ENCODE measurements at places on chromosomes 16 and 17.

DNA sequence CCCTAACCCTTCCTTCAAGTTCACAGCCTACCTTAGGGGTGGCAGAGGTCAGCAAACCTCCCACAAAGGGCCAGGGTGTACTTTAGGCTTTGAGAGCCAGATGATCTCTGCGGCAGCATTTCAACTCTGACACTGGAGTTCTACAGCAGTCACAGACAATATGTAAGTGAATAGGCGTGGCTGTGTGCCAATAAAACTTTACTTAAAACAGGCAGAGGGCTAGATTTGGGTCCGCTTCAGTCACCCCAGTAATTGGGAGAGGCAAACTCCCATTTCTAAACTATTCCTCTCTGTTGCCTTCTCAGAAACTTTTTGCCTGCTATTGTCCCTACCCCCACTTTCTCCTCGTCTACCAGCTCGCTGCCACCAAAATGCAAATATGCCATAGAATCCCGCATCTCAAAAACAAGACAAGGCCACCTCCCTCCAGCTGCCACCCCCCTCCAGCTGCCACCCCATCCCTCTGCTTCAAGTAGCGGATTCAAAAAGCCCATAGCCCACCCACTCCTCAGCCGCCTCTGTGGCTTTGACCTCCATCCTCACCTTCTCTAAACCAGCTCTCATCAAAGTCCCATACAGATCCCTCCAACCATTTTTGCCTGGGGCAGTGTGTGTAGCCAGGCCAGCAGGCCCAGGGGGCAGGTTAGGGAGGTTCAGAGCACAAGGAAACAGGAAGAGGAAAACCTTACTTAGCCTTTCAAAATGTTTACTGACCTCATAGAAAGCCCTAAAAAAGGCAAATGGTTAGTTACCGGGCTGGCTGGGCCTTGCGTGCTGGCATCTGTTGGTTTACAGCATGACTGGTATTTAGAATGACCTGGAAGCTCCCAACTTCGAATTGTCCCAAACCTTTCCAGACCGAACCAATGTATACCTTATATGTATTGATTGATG, 19.9 kb upstream of the DNAH17 start:
- no peak overlapping the region for H3K27ac ChIP-seq
- H3K27me3 ChIP-seq, result no peaks in the 10 kb centered on the region
- peaks cover 5% of the 10 kb centered on the region for H3K4me1 ChIP-seq
- H3K36me3 ChIP-seq, result no peaks in the 10 kb centered on the region
- no peak for DNase-seq

DNA sequence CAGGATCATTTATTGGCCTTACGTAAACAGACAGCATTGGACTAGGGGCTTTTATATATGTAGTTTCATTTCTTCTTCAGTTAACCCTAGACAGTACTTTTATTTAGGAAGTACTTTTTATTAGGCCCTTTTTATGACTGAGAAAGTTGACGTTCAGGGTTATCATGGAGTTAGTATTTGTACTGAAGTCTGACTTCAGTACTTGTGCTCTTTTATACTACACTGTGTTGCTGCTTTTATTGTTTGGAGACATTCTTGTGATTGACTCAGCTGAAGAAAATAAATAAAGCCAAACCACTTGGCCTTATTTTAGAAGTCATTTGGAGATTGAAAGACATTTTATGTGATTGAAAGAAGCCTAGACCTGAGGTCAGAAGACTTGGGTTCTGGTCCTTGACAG, 6.9 kb downstream of the LIG3 start:
- no peak overlapping the region for H3K4me3 ChIP-seq
- peaks cover 31% of the 10 kb centered on the region for H3K36me3 ChIP-seq
- no peak for DNase-seq

GRCh38 chr17:38875477-38876075, 5.7 kb downstream of the LASP1 start:
- no peaks in the 10 kb centered on the region for H3K4me1 ChIP-seq
- DNase-seq, result no peak
- no peaks in the 10 kb centered on the region for H3K27me3 ChIP-seq
- no peak overlapping the region for H3K4me3 ChIP-seq
- H3K36me3 ChIP-seq, result no peaks in the 10 kb centered on the region

DNA sequence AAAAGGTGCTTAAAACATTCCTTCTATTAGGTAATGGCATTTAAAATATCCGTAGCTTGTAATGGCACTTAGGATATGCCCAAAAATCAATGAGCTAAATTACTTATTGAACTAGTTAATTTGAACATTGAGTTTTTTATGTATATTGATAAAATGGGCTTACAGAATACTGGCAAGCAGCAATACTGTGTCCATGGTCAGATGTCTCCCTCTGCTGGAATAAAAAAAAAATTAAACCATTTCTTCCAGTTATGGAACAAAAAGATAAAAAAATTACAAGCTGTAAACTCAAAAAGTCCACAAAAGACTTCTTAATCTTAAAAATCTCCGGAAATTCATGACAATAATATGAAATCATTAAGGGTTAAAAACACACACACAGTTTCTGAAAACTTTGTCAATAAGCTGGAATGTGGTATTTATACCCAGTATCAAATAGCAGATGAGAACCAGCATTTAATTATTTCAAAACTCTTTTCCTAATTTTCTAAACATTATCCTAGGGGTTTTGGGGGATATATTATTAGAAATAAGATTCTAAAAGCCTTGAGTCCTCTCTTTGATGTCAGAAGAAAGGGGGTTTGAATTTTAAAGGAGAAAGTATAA, 21.5 kb upstream of the PSMD7 start:
- no peaks in the 10 kb centered on the region for H3K27me3 ChIP-seq
- no peaks in the 10 kb centered on the region for H3K36me3 ChIP-seq
- H3K27ac ChIP-seq, result no peak overlapping the region
- no peak overlapping the region for H3K4me3 ChIP-seq
- no peaks in the 10 kb centered on the region for H3K4me1 ChIP-seq
- no peak for DNase-seq

- no peak overlapping the region for H3K4me3 ChIP-seq
- no peak for DNase-seq
- H3K36me3 ChIP-seq, result no peaks in the 10 kb centered on the region
- no peaks in the 10 kb centered on the region for H3K27me3 ChIP-seq
- no peaks in the 10 kb centered on the region for H3K4me1 ChIP-seq
Measured at GRCh38 chr17:12242345-12242954, 221.8 kb downstream of the MAP2K4 start.

DNA sequence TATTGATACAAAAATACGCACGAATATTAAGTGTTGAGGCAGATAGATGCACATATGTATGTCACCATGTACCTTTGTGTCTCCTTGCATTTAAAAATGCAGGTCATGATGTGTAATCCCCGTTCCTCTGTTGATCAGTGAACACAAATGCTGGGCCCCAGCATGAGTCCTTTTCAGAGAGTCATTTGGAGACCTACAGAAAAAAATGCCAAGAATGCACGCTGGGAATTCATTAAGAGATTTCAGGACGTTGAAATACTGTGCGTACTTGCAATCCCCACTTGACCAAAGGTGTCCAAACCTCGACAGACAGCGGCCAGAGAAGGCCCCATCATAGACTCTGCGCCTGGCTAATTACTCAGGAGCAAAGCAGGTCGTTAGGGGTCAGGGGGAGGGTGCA, 496.0 kb downstream of the MAF start:
- H3K4me1 ChIP-seq, result no peaks in the 10 kb centered on the region
- H3K36me3 ChIP-seq, result no peaks in the 10 kb centered on the region
- no peaks in the 10 kb centered on the region for H3K27me3 ChIP-seq
- no peak overlapping the region for H3K27ac ChIP-seq
- H3K4me3 ChIP-seq, result no peak overlapping the region
- DNase-seq, result no peak

DNA sequence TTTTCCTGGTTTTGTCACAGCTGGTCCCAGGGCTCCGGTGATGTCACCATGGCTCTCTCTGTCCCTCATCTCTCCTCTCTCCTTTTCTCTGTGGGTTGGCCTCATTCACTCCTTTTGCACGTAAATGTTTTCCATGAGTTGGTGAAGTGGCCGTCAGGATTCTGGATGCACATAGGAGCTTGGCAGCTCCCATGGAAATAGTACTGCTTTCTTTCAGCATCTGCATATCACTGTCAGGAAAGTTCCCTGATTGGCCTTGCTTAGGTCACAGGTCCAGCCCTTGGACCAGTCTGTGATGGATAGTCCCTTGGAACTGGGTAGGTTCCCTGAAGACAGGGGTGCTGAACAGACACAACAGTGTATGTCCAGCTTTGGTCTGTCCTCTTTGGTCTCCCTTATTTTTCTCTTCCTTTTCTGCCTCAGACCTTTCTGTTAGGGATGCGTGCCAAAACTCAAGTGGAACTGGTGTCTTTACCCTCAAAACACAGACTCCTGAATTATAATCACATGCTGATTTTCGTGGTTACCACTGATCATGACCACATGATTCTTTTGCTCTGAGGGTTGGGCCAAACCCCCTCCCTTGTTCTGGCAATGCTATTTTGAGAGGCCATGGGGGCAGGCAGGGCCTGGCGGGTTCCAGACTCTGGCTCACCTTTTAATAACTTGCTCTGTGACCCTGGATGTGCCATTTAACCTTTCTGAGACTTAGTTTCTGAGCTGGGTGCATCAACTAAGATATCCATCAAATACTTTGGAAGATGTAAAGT, 99.0 kb downstream of the MSI2 start:
- DNase-seq, result no peak
- peaks cover 4% of the 10 kb centered on the region for H3K4me1 ChIP-seq
- H3K27me3 ChIP-seq, result no peaks in the 10 kb centered on the region
- H3K27ac ChIP-seq, result peak overlapping the region; percentile 96

DNA sequence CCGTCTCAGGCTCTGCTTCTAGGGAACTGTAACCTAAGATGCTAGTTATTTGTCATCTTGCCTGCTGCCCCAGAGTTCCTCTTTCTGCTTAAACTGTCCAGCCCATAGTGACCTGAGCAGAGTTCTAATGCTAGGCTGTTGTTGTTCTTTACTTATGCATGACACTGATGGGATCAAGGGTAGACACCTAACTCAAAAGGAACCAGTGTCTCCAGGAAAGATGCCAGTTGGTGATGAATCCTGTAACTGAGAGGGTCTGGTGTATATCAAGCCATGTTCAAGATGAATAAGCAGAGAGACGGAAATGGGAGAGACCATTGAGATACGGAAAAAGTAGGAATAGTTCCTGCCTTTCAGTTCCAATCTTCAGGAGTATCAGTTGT, 13.7 kb downstream of the APOH start:
- no peaks in the 10 kb centered on the region for H3K27me3 ChIP-seq
- no peak for DNase-seq
- no peak overlapping the region for H3K27ac ChIP-seq
- no peaks in the 10 kb centered on the region for H3K4me1 ChIP-seq
- no peaks in the 10 kb centered on the region for H3K36me3 ChIP-seq

- DNase-seq, result no peak
- H3K4me3 ChIP-seq, result no peak overlapping the region
- no peak overlapping the region for H3K27ac ChIP-seq
- no peaks in the 10 kb centered on the region for H3K27me3 ChIP-seq
- no peaks in the 10 kb centered on the region for H3K36me3 ChIP-seq
- no peaks in the 10 kb centered on the region for H3K4me1 ChIP-seq
Measured at GRCh38 chr16:82192665-82193064, 22.6 kb upstream of the MPHOSPH6 start.

- peak overlapping the region; percentile 66 for H3K4me3 ChIP-seq
- peaks cover 8% of the 10 kb centered on the region for H3K36me3 ChIP-seq
- H3K27ac ChIP-seq, result peak overlapping the region; percentile 11
- peaks cover 5% of the 10 kb centered on the region for H3K4me1 ChIP-seq
Measured at GRCh38 chr17:82458885-82459424, 414 bp downstream of the NARF start.

DNA sequence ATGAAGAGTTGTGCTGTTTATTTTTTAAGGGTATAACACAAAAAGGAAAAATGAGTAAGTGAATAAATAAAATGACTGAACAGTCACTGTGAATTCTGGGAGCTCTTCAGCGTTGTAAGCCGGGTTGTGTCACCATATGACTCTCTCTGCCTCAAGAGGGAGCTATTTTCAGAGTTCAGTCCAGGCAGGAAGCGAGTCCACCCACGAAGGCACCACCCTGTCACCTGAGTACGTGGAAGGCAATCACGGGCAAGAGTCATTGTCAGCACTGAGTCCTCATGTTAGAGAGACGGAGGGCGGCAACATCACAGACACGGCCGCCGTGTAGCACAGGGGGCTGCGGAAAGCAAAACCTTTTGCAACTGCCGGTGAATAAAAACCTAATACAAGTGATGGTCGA, 227.6 kb downstream of the UTP18 start:
- peak; percentile 34 for DNase-seq
- H3K4me1 ChIP-seq, result no peaks in the 10 kb centered on the region
- no peak overlapping the region for H3K27ac ChIP-seq
- H3K36me3 ChIP-seq, result no peaks in the 10 kb centered on the region

GRCh38 chr17:63402431-63403212, 43.5 kb downstream of the CYB561 start:
- DNase-seq, result peak; percentile 62
- no peaks in the 10 kb centered on the region for H3K36me3 ChIP-seq
- peaks cover 2% of the 10 kb centered on the region for H3K4me1 ChIP-seq

- H3K27ac ChIP-seq, result no peak overlapping the region
- H3K4me1 ChIP-seq, result peaks cover 9% of the 10 kb centered on the region
- no peaks in the 10 kb centered on the region for H3K36me3 ChIP-seq
- H3K4me3 ChIP-seq, result no peak overlapping the region
- DNase-seq, result no peak
Measured at GRCh38 chr17:28973425-28973824, 22.1 kb upstream of the PHF12 start.

DNA sequence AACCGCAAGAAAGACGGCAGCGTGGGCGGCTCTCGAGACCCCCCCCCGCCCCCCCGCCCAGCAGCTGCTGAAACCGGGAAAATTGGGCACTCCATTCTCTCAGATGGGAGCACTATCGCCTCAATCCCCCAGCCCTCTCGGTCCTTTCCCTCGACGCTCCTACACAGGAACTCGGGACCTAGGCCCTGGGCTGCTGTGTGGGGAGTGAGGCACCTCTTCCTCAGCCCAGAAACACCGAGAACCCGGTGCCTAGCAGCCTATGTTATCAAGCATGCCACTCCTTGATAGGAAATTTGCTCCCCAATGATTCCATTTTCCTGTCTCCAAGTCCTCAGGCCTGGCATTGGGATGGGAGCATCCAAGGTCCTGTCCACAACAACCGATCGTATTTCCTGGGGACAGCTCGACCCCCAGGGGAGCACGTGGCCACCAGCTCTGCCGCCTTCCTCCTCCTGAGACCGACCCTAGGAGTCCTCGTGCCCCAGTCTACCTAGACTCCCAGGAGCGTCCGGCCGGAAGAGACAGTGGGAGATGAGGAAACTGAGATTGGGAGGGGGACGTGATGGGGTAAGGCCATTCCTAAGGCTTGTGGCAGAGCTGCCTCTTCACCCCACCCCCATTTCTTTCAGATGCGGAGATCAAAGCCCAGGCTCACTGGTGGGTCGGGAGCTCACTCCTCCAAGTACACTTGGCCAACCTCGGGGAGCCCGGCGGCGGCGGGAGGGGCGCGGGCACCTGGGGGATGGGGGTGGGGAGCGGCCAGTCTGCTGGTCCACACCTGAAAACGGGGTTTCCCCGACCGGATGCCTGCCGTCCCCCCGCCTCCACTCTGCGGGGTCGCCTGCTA, 17.5 kb upstream of the CBX8 start:
- no peak overlapping the region for H3K4me3 ChIP-seq
- peak; percentile 78 for DNase-seq
- no peak overlapping the region for H3K27ac ChIP-seq
- no peaks in the 10 kb centered on the region for H3K36me3 ChIP-seq
